ENCODE measurements at places on chromosomes 16 and 17. TPM values are rescaled to one million over a fixed set of nuclear protein-coding genes. Genes with fewer than 3 reads are reported as not detected.

Gene GRIN2C
- total RNA-seq, result not detected

Gene MARCHF10
- 0.80 TPM for total RNA-seq

Gene YPEL2
- total RNA-seq, result 23.6 TPM

DNA sequence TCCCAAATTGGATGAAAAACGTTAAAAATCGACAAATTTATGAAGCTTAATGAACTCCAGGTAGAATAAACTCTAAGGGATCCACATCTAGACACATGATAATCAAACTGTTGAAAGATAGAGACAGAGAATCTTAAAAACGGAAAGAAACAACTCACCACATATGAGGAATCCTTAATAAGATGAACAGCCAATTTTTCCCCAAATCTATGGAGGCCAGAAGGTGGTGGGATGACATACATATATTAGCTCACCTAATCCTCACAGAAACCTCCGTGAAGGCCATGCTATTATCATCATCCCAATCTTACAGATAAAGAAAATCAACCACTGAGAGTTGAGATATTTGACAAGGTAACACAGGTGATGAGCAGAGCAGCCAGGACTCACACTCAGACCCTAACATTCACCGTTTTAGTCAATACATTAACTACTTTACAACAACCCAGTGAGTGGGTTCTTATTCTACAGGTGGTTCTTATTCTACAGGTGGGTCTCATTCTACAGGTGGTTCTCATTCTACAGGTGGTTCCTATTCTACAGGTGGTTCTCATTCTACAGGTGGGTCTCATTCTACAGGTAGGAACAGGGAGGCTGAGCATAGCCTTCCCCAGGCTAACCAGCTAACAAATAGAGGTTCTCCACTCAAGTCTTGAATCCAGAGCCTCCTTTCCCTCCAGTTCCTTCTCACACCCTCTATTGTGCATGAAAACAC is 4.8 kb downstream of the CACNG1 start:
- no peak for DNase-seq

DNA sequence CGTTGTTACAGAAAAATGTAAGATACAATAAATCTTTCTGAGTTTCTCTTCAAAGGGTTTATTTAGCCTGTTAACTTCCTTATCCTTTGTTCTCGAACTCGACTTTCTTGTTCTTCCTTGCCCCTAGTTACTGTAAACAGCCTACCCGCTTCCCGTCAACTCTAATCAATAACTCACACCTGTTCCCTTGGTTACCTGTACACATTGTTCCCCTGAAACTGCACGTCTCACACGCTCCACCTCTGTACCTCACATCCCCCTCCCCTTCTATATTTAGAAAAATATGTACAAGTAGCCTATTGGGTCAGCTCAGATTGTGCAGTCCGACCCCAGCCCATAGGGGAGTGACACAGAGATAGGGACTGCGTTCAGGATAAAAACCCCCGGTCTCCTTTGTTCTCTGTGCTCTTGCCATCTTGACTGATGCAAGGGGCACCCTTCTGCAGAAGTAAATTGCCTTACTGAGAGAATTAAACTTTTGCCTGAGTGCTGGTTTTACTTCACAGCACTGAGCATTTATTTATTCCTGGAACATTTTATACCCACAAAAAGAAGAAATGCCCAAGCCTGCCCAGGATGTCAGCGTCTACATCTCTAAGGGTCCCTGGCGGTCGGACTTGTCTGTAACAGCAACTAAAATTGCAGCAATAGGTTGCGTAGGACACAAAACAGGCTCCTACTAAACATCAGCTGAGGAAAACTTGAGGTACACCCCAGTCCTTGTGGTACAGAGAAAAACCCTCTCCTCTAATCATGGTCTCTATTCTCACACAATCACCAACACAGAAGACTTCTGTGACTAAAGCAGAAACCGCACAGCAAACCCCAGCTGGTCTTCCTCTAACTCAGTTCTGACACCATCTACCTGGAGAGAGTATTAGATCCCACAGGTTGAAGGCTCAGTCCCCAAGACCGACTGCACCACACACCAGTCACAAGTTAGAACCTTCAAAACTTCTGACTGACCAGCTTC is 11.3 kb downstream of the WDR45B start:
- no peak for DNase-seq

Gene INCA1
- not detected for total RNA-seq

DNA sequence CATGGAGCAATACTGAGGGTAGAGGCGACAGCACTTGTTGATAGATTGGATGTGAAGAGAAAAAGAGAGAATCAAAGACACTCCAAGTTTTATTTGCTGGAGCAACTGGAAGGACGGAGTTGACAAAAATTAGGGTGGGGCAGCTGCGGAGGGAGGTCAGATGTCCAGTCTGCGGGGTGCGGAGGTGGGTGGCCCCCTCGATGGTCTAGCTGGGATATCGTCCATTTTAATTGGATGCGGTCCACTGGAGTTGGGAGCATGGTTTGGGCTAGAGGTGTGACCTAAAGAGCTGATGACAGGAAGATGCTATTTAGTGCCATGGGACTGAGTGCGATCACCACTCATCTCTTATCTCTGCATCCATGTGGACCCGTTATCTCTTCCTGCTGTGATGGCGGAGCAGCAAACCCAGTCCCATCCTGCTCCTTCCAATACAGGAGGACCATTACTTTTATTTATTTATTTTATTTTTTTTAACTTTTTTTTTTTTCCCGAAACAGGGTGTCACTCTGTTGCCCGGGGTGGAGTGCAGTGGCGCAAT is 48.3 kb upstream of the CBX4 start:
- no peak for DNase-seq

DNA sequence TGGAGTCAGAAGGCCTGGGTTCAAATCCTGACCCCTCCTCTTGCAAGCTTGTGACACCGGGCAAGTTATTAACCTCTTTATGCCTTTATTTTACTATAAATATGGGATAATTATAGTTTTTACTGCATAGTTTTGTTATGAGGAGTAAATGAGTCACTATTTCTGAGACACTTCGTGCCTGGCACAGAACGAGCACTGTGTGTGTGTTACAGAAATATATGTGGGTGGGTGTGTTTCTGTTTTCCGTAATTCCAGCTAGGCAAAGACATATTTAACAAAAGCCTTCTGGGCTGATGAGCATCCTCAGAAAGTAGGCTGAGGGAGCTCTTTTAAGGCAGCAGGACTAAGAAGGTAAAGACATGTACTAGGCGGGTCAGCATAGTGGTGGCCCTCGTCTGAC is 417.9 kb downstream of the MAF start:
- DNase-seq, result no peak

GRCh38 chr16:80527297-80527696 is 13.5 kb upstream of the DYNLRB2 start:
- DNase-seq, result no peak

Gene ALDOA
- total RNA-seq, result 421 TPM

Gene HSD17B1
- total RNA-seq, result 1.2 TPM

All from T-helper 17 cell (primary cell).